ENCODE measurements at places on chromosomes 4 and X.

DNA sequence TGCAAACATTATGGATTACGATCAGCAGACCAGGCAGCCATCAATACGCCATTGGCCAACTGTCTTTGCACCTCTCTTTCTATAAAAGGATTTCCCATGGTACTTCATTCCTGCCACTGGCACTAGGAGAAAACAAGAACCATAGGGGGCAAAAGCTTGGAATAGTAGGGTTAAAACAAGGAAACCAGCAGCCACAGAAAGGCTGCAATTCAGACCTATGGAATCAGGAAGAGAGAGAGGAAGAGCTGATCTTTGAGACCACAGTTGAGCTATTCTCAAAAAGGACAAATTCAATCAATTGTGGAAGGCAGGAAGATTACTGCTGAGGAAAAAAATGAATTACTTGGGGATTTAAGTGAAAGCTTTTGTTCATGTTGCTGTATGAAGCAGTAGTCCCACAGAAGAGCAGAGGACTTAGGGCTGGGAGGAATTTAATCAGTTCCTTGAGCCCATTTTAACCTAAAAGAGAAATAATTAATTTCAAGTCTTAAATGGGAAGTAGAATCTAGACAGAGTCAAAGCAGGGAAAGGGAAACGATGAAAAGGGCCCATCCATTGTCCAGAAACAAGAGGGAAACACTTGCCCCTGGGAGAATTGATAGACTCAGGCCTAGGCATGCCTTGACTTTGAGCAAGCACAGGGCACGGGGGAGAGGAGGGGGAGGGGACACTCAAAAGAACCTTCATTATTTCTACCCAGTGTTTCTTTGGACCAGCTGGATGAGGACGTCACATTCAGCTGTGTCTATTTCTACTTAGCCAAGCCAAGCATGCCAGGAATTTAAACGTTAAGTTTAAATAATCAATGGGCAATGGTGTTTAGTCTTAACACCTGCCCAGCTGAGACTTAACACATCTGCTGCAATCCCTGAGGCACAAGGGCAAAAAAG, 50.7 kb downstream of the SCD5 start:
- peak; percentile 49 for DNase-seq

DNA sequence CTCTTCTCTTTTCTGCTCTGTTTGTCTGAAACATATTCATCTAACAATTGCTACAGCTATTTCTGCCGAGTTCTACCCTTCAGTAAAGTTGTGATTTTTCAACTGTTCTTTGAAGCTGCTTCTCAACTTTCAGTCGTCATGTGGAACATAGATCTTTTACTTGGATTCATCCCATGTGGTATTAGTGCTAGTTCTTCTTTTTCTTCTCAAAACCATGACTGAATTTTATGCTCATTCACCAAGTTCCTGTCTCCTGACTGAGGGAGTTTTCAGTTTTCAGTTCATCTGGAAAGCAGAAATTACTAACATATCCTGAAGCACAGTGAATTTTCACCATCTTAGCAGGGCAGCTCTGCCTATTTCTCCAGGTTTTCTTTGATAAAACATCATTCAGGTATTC, 12.1 kb downstream of the ACSL4 start:
- DNase-seq, result no peak

- DNase-seq, result no peak
Measured at GRCh38 chr4:99413140-99413539, 22.0 kb downstream of the ADH7 start.

- no peak for DNase-seq
Measured at GRCh38 chr4:81431971-81432370, 39.7 kb downstream of the RASGEF1B start.

- no peak for DNase-seq
Measured at GRCh38 chr4:170803492-170803891, 713.7 kb upstream of the AADAT start.

DNA sequence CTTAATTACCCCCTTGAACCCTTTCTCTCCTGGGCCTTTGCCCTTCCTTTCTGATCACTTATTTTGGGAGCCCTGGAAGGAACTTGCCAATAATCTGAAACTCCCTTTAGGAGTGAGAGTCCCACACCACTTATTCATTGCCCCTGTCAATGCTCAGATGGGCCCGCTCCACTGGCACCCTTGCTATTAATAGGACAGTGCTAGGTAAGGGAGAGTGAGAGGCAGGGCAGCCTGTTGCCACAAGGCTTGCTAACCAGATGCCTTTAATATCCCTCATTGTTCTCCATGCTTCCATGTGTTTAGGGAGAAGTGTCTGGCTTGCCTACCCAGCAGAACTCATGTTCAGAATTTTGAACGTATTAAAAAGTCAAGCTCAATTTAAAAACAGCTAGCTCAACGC, 1.7 kb upstream of the NHS start:
- DNase-seq, result no peak

DNA sequence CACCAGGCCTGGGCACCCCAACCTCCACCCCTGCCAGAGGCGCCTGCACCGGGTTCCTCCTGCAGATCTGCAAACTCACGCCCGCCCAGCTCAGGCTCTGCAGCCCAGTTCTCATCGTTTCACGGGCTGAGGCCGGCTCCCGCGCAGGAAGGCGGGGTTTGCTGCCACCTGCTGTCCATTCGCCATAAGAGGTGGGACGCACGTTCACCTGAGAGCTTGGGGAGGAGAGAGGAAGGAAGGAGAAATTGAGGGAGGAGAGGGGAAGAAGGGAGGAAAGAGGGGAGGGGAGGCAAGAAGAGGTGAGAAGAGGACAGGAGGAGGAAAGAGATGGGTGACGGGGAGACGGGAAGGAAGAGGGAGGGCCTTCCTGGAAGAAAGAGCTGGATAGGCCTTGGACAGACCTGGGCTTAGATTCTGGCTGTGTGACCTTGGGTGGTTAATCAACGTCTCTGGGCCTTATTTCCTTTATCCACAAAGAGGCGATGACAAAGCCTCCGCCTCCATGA, 114.5 kb downstream of the ADRA2C start:
- DNase-seq, result peak; percentile 7

GRCh38 chr4:82398263-82398662, 24.5 kb upstream of the HNRNPD start:
- DNase-seq, result no peak

DNA sequence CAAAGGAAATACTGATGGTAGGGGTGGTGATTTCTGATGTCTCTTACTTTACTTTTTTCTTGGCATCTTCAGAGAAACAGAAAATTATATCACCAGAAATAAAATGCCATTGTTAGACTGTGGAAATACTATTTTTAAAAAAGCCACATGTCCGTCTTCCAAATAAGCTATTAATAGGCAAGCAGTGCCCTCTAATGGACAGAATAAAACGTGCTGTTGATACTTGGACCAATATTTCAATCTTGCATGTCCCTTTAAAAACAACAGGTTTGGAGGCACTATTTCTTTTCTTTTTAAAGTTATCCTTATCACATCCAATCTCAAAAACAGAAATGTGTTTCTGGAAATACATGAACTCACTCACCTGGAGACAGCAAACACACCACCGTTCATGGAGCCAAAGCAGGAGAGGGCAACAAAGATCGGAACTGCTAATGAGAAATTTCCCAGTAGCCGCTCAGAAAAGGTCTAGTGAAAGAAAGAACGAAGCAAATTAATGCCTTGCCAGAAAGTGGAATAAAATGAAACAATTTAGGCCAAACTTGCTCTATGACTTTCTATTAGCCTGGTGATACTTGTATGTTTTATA, 59.2 kb downstream of the SLC7A11 start:
- no peak for DNase-seq

- no peak for DNase-seq
Measured at GRCh38 chr4:143921181-143921580, 15.8 kb upstream of the GYPE start.

DNA sequence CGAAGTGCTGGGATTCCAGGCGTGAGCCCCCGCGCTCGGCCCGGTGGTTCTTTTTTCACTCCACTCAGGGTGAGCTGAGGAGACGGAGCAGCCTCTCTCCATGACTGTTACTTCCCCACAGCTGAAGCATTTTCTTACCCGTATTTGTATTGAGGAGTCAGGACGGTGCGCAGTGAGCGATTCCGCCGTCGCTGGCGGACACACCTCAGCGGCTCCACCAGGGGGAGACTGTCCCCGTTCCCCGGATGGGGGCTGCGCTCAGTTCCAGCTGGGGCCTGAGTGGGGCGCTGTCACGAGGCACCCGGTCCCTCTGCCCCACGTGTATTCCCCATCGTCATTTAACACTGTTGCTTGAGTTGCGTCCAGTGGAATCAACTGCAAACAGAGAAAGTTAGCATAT, 844.0 kb upstream of the FRG1 start:
- DNase-seq, result no peak

DNA sequence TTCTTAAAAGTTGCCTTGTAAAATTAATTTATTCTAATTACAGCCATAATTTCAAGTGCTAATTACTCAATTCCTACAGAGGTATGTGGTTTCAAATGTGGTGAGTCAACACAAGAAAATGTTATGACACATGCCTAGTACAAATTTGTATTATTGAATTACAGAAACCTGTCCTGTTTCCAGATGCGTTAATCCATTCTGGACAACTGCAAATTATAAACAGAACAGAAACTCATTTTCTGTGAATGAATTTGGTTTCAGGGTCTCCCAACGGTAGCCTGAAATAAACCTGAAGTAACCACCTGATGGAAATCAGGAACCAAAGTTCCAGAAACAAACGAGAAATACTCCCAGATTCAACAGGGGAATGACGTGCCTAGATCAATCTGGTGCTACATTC, 328.6 kb upstream of the F9 start:
- DNase-seq, result no peak

- no peak for DNase-seq
Measured at GRCh38 chr4:182201871-182202270, 41.3 kb upstream of the TENM3 start.

DNA sequence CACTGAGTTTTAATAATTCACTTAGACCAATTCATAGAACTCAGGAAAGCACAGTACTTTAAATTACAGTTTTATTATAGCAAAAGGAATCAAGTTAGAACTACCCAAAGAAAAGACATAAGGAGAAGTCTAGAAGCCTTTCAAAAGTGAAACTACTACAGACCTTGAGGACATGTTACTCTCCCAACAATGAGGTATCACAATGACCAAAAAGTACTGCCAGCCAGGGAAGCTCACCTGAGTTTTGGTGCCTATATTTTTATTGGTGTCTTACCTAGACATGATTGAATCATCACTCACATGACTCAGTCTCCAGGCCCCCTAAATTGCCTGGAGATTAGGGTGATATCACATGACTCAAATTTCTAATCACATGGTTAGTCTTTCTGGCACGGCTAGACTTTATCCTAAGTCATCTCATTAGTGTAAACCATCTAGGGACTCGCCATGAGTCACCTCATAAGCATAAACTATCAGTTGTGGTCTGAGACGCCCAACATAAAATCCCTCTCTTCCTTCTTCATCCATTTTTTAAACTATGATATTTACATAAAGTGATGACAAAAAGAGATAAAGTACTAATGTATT, 372.3 kb downstream of the TMA16 start:
- no peak for DNase-seq

DNA sequence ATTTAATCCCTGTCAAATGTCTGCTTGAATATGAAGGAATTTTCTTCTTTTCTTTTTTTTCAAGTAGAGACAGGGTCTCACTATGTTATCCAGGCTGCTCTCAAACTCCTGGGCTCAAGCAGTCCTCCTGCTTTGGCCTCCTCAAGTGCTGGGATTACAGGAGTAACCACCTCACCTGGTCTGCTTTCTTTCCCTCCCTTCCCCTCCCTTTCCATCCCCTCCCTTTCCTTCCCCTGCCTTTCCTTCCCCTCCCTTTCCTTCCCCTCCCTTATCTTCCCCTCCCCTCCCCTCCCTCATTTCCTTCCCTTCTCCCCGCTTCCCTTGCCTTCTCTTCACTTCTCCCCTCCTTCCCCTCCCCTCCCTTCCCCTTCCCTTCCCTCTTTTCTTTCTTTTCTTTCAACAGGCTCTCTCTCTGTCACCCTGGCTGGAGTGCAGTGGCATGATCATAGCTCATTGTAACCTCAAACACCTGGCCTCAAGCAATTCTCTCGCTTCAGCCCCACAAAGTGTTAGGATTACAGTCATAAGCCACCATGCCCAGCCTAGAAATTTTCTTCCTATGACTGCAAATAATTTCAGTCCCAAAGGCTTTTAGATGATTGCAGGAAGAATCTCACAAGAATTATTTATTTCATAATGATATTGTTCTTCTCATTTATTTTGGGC, 168.9 kb downstream of the AASDH start:
- no peak for DNase-seq

- DNase-seq, result no peak
Measured at GRCh38 chr4:13701937-13702446, 74.5 kb upstream of the BOD1L1 start.

DNA sequence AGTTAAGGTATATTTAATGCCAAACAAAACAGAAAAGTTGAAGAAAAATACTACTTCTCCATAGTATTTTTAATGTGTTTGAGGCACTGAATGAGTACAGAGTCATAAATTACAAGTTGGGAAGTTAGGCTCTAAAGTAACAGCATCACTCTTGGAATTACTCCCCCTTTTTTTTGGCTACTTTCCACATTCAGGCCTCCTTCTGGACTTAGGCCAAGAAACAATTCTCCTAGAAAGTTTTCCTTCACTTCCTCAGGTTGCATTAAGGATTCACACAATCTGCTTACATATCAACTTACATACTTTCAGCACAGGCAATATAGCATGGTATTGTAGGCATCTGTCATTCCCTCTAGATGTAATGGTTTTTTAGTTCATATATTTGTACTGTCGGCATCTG, 52.1 kb downstream of the TMEM165 start:
- DNase-seq, result no peak

DNA sequence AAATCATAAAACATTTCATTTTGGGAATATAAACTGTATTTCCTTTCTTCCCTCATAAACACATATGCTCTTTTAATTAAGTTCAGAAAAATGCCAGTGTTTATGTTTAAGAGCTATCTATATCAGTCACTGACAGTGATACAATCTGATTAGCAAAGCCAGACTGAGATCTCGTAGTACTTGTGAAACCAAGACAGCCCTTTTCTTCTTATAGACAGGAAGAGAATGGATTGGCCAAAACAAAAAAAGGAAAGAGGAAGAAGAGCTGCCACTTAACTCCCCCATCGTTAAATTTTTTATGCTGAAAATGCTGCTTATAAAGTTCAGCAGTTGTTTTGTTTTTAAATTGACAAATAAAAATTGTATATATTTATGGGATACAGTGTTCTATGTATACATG, 87.4 kb downstream of the PLAC1 start:
- no peak for DNase-seq

- DNase-seq, result no peak
Measured at GRCh38 chr4:87117732-87118075, 102.7 kb downstream of the KLHL8 start.

DNA sequence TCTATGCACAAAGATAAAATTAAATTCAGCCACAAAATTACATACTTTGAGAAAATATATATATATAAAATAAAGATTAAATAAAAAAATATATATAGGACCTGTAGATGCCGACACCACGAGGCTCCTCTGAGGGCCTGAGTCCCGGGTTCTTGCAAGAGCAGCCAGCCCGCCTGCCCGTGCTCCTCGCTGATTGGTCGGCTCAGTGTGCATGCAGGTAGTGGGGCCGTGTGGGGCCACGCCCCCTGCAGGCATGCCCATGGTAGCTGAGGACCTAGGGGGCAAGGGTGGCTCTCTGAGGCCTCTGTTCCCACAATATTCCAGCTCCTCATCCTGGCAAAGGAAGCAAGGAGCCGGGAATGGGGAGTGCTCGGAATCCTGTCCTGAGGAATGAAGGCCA, 80.5 kb upstream of the AMELX start:
- DNase-seq, result no peak

GRCh38 chr4:8457646-8458252, 17.2 kb downstream of the TRMT44 start:
- DNase-seq, result no peak

All from hippocampal formation (tissue), 2 donors.